ENCODE measurements at places on chromosomes 4 and X.

- DNase-seq: no peak
Measured at GRCh38 chr4:182203872-182204411, 39.3 kb upstream of the TENM3 start.

DNA sequence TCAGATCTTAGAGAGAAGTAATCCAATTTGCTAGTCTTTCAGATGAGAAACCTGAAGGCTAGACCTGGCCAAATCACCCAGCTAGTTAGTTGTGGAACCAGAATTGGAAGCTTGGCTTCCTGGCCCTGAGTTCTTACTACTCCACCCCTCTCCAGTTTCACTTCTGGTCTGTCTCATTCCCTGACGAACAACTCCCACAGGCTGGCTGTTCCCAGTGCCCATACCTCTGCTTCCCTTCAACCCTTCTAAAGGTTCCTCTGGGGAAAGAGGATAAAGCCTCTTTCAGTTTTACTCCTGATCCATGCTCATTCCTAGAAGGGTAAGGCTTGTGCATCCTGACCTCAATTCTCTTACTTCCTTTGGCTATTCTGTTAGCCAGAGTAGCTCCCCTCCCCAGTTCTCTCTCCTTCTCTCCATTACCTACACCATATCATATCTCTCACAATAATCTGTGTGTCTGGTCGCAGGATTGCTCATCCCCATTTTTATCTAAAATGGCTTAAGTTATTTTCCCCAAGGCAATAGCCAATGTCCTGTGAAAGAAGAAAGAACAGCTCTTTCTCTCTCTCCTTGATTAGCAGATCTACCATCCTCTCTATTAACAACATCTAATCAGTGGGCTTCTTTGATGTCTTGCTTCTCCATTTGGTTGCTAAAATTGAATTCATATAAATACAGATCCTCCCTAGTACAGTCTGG is 155.0 kb upstream of the MAOA start:
- no peak for DNase-seq

DNA sequence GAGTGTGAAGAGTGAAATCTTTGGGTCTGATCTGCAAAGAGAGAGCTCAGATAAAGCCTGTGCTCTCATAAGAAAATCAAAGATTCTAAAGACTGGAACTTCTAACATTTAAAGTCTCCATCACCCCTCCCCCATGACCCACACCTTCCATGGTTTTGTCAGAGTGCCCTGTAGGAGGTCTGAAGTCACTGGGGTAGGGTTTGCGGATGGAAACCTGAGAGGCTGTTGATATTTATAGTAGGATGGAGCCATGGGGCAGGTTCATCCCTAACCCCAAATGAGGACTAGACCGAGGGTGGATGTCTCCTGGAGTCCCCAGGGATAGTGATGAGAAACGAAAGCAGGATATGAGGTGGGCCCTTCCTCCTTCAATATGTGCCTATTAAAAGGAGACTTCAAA is 28.4 kb upstream of the NLGN4X start:
- no peak for DNase-seq

GRCh38 chr4:179605196-179605595 is 2163.0 kb upstream of the AGA start:
- DNase-seq: no peak

Measured in CD4-positive, alpha-beta T cell (primary cell).